ENCODE measurements at places on chromosomes 2 and 18.

DNA sequence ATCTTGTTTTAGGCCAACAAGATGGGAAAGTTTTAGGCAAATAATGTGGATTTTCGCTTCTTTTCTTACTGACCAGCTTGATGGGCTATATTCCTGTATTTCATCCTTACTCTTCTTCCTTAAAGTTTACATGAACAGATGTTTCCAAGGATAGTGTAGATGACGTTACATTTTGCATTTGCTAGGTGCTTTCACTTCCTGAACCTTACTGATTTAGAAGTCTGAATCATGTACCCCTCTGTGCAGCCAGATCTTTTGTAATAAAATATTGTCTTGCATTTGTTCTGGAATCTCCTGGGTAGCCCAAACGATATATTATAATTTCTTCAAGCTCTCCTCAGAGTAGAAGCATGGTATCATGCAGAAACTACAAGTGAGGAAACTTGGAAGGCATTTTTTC lies 93.4 kb downstream of the CALCRL start:
- ATAC-seq = no peak

- no peak for ATAC-seq
These were observed 7.7 kb downstream of the SLC1A4 start for GRCh38 chr2:64996871-64997307.

DNA sequence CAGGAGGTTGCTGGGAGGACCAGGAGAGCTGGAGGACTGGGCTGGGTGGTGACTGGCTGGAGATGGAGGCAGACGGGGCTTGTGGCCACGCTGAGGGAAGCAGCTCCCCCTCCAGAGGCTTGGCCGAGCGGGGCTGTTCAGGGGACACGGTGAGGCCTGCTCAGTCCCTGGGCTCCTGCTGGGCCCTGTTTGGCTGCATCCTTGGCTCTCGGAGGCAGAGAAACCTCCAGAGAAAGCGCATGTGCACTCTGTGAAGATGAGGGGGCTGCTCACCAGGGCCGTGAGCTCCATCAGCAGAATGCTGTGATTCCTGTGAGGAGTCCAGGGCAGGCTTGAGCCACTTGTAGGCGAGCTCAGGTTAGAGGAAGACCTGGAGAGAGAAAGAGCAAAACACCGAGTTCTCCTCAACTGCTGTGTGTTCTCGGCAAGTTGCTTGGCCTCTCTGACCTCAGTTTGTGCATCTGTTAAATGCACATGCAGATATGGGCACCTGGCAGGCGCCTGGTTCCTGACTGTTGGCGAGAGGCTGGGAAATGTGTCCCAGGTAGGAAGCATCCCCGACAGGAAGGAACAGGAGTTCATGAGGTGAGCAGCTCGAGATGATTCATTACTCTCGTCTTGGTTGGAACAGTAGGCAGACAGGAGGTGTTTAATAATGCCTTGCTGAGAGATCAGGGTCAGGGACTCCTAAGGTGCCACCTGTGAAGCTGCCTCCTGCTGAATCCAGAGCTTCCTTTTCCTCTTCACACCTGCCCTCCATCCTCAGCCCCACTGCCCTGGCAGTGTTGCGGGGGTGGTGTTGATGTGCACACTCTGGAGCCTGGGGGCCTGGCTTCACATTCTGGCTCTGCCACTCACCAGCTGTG lies 941 bp downstream of the ZAP70 start:
- no peak for ATAC-seq

- no peak for ATAC-seq
These were observed 154.8 kb downstream of the MBP start for GRCh38 chr18:76977684-76978232.

- ATAC-seq = no peak
These were observed 218.8 kb upstream of the NRP2 start for GRCh38 chr2:205463466-205464025.

Data from motor neuron (in vitro differentiated cells).